Uterine smooth muscle cell (primary cell): ENCODE measurements at places on chromosomes 7 and 10. TPM values are rescaled to one million over a fixed set of nuclear protein-coding genes. Genes with fewer than 3 reads are reported as not detected.

CCDC186 gene
- 12.2 and 18.5 TPM in 2 replicates for total RNA-seq

OR13A1 gene
- total RNA-seq: not detected in 2 replicates

VSTM2A gene
- total RNA-seq: not detected in 2 replicates

AKR1C2 gene
- total RNA-seq: 20.4 and 34.5 TPM in 2 replicates

MYH16 gene
- 0.12 and 0.33 TPM in 2 replicates for total RNA-seq

CALHM3 gene
- total RNA-seq: not detected in 2 replicates

KLF14 gene
- total RNA-seq: under 0.01 and 0.11 TPM in 2 replicates

ACHE gene
- 0.25 TPM in 1 of 2 replicates, not detected in the other for total RNA-seq

TYW1B gene
- total RNA-seq: 2.5 and 5.1 TPM in 2 replicates

AGBL3 gene
- 0.89 and 1.00 TPM in 2 replicates for total RNA-seq

PNLIP gene
- total RNA-seq: not detected in 2 replicates
